Pulmonary artery endothelial cell (primary cell): ENCODE measurements at places on chromosomes 12 and 14.

DNA sequence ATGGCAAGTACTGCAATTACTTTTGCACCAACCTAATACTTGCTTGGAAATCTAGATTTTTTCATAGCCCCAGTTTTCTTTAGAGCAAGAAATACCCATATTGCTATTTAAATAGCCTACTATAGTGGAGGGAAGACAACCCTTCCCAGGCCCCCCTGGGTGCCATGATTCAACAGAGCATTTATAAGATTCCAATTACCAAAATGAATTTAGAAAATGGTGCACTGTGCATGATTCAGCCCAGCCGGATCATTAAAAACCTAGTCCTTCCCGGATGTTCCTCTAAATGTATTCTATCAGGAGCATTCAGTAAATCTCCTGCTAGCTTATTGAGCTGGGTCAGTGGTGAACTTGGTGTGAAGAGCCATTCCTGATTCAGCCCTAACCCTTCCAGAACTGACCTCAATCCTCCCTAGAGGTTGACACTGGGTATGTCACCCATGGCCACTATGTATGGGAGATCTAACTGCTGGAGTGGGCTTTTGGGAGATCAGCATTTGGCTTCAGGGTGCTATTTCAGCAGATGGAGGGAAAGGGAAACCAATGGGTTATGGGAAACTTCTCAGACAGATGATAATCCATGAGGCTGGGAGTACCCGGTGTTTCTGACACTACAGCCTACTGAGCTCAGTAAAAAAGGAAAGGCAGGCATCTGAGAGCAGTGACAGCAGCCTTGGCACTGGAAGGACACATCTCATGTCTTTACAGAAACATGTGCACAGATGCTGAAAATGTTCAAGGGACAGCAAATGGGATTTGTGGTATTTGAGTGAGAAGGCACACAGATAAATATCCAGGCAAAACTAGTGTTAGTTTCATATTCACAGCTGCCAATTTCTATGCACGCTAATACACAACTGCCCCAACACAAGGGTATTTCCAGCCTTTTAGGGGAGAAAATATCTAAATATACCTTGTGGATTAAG, 258.9 kb downstream of the DPF3 start:
- DNase-seq = no peak

DNA sequence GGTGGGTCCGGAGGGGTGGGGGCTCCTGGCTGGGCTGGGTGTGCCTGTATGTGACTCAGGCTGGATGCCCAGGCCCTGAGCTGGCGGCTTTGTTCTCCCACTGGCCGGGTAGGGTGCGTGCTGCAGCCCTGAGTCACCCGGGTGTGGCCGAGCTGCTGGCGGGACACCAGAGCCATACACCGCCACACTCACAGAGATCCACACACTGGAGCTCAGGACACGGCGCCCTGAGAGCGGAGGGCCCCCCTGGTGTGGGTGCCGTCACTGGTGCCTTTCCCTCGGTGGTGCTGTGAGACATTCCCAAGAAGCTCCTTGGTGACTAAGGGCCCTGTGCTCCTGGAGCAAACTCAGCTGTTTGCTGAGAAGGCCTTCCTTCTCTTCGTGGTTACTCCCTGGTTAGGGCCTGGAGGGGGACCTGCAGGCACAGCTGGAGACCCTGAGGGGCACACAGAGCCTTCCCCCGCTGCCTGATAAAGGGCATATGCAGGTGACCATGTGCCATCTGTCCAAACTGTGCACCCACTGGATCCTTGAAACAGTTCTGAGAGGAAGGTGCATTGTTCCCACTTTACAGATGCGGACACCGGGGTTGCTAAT, 44.3 kb downstream of the KRT80 start:
- DNase-seq = peak; percentile 81

DNA sequence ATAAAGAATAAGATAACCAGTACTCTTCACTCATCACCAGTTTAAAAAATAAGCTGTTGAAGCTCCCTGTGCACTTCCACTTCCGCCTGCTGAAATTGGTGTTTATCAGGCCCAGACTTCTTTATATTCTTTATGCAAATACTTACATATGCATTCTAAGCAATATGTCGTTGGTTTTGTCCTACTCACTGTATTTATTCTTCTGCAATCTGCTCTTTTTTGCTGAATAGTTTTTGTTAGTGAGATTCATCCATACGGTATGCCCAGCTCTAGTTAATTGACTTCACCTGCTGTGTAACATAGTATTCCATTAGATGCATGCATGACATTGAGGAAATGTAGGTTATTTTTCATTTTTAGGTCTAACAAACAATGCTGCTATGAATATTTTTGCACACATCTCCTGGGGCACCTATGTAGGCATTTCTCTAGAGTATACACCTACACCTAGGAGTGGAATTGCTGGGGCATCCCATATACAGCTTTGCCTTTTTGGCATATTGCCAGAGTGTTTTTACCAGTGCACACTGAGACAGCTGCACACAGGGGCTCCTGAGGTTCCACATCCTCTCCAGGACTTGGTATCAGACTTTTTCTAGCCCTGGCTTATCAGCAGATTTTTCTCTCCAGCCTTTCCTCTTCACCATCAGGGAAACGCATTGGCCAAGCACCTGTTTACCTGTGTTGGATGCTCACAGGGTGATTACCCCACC, 1.0 kb upstream of the NRIP2 start:
- no peak for DNase-seq

DNA sequence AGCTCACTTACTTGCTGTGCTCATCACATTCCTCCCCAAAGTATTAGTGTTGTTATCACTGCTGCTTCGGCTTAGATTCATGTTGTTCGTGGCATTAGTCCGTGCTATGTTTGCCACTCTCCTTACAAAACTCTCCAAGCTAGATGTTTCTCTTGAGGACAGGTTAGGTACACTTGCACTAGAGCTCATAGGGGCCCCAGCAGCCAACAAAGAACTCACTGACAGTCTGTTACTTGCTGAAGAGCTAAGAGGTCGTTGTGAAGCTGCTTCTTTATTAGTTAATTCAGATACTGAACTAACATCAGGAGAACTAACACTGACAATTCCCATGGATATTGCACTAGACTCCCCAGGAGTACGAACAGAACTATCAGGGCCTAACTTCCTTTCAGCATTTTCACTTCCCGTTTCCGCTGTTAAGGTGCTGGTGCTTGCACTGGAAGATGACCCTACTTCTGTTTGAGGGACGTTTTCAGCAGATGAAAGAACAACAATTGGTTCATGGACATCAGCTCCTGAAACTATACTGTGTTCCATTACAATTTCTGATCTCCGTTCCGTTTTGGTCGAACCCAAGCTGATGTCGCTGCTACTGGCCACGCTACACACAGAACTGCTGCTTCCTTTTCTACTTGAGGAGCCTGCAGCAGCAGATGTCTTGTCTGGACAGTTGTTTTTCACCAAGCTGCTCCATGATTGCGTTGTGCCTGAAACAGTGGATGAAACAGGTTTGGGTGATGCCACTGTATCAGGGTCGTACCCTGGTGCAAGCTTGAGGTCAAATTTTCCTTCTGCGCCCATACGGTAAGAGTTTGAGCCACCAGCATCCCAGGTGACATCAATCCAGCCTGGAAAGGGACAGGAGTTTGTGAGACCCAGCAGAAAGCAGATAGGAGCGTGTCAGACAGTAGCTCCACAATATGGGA, 78.7 kb downstream of the HECTD1 start:
- no peak for DNase-seq

DNA sequence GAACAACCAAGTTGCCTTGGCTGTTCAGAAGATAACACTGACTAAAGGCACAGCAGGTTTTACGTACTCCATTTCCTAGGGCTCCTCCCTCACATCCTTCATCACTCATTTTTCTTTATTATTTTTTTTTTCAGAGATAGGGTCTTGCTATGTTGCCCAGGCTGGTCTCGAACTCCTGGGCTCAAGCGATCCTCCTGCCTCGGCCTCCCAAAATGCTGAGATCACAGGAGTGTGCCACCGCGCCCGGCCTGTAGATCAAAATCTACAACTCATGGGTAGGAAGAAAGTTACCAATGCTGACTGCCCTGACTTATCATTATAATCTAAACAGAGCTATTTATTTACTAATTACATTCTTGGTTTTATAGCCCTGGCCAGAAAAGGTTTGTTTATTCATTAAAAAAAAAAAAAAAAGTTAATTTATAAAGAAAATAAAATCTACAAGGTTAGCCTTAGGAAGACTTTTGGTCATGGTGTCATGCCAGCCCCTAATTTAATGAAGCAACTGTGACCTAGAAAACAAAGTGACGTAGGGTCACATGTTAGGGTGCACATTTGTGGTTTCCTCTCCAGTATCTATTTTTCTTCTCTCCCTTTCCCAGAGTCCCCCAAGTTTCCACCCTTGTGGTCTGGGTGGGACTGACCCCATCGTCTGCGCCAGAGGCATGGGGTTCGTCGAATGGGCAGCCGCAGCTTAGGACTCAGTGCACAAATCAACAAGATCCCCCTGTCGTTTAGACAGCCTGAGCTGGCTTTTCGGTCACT, 19.0 kb upstream of the FOXN3 start:
- DNase-seq = no peak

DNA sequence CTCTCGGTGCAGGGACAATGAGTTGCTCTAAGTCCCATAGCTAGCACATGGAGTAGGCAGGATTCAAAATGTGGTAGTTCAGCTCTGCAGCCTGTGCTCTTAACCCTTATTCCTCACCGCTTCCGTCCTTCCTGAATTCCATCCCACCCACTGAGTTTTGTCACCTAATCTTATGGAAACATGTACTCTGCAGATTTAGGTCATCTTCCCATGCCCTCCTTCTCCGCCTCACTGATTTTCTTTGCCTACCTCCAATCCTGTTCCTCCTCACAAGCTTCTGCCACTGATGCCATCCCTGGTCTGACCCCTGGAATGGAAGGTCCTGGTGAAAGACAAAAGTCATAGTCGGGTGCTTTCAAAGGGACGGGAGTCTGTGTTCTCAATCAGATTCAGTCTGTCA, 46.5 kb upstream of the ABCC9 start:
- no peak for DNase-seq

GRCh38 chr12:5348491-5348890, 83.4 kb upstream of the NTF3 start:
- no peak for DNase-seq

DNA sequence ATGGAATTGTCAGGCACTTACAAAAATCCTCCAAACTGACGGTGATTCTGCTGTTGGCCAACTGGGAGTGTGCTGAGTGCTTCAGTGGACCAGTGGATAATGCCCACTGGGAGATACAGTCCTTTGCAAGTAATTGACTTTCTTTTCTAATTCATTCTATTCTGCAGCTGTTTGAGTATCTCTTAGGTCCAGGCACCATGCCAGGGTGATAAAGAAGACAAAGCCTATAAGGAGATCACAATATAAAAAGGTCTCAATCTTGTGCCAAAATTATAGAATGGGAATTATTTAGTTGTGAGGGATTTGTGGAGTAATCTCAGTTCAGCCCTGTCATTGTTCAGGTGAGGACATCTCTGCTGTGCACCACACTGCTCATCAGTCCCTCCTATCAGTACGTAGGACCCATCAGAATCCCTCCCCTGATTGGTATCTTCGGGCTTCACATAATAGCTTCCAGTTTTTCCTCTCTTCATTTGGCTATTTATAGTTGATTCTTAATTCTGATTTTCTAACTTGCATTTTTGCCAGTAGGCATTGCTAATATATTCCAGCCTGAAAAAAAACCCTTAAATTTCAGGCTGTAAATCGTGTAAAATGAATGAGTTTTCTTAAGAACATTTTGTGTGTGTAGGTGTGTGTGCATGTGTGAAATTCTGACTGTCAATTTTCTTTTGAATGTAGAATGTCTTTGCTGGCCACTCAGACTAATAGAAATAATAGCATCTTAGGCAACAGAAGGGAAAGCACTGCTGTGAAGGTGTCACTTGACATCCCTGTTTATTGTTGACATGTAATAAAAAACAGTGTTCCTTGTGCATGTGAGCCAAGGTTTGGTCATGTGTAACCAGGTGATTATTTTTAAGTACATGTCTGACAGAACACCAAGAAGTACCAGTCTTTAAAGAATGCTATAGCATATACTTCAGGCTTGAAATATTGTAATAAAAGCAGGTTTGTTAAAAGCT, 457.6 kb upstream of the RGS6 start:
- no peak for DNase-seq

- no peak for DNase-seq
Measured at GRCh38 chr12:42564556-42564955, 25.0 kb downstream of the PRICKLE1 start.

- DNase-seq = no peak
Measured at GRCh38 chr12:64650762-64651161, 40.5 kb downstream of the RASSF3 start.
